ENCODE measurements at places on chromosomes 6 and 20.

DNA sequence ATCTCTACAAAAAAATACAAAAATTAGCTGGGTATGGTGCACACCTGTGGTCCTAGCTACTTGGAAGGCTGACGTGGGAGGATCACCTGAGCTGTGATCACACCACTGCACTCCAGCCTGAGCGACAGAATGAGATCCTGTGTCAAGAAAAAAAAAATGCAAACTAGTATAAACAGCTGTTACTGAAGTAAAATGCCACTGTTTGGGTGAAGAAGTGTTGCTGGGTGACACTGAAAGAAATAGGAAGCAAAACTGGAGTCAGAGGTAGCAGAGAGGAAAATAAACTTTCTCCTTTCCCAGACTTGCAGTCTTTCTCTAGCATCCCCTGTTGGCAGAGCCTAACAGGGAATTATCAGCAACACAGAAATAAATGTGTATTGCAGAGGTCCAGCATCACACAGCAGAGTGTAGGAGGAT, 241.2 kb upstream of the PREP start:
- no peak for DNase-seq

DNA sequence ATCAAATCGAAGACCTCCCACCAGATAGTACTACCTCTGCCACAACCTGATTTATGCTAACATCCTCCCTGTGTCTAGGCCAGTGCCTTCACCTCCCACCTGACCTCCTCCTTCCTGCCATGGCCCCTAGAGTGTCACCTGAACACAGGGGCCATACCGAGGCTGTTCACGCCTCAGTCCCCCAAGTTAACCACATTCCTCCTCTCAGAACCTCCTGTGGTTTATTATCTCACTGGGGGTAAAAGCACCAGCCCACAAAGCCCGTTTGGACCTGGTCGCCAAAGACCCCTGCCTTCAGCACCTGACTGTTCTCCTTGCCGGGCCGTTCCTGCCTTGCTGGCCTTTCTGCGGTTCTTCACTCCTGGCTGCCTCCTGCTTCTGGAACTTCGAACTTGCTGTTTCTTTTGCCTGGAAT, 13.7 kb downstream of the MAS1 start:
- DNase-seq, result no peak

DNA sequence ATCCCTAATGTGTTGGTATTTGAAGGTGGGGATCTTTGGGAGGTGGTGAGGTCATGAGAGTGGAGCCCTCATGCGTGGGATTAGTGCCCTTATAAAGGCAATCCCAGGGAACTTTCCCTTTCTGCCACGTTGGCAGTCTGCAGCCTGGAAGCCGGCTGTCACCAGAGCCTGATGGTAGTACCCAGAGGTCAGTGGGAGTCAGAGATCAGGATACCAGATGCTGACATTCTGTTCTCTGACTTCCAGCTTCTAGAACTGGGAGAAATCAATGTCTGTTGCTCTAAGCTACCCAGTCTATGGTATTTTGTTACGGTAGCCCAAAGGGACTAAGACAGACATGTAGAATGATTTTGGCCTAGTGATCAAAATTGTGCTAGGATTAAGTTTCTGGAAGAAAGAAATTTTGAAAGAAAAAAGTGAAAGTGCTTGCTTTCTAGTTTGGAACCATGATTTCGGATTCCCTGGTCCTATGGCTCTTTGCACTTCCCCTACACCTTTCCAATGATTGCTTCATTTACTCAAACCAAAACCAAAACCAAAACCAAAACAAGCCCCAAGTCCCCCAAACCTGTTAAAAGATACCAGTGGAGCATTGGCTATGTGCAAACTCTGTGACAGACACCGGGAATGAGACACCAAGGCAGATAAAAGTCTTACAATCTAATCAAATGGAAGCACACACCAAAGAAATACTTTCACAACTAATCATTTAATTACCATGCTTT, 173.7 kb upstream of the ZNF217 start:
- DNase-seq, result no peak

GRCh38 chr6:52513464-52513863, 63.4 kb downstream of the TRAM2 start:
- DNase-seq, result no peak

DNA sequence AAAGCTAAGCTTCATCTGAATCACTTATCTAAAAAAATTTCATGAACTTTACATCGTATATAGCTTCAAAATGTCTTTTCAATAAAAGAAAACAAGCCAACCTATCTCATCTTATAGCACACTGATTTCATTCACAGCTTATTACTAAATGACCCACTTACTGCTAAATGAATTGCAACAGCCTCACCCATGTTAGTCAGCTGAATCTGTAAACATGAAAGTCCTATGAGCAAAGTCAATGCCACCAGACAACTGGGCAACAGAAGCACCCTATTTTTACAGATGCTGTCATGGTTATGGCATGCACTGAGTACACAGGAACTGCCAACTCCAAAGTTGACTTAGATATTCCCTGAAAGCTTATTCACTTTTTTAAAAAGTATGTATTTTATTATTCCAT, 41.2 kb upstream of the DST start:
- peak; percentile 61 for DNase-seq

GRCh38 chr20:8803941-8804340, 264.9 kb upstream of the PLCB4 start:
- no peak for DNase-seq

DNA sequence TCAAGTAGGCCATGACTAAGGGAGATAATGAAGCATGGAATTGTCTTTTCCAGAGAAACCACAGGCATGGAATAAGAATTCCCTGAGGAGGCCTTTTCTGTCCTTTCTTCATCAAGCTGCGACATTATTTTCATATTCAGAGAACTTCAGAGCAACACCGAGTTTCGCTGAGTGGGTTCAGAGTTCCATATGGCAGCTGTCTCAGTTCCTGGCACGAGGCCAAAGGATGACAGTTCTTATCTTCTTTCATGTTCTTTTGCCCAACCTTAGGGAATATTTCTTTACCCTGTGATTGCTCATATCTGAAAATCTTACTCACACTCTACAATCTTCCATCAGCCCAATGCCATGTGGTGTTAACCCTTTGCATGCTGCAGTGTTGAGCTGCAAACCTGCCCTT, 135.3 kb upstream of the BMP2 start:
- DNase-seq, result no peak

DNA sequence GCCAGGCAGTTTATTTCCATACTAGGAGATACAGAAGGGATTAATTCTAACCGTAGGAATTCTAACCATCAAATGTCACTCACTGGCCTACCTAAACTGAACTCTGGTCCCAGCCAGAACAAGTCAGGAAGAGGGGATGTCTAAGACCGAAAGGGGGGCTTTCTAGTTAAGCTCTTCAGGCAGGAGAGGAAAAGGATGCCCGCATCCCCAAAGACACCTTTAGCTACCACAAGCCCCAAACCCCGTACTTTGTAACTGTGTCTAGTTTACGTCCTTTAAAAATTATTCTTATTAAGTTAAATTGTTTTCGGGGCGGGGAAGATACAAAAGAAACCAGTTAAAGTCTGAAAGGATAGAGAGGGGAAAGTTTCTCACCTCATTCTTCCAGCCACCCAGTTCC, 1.2 kb upstream of the ZNF76 start:
- DNase-seq, result no peak

DNA sequence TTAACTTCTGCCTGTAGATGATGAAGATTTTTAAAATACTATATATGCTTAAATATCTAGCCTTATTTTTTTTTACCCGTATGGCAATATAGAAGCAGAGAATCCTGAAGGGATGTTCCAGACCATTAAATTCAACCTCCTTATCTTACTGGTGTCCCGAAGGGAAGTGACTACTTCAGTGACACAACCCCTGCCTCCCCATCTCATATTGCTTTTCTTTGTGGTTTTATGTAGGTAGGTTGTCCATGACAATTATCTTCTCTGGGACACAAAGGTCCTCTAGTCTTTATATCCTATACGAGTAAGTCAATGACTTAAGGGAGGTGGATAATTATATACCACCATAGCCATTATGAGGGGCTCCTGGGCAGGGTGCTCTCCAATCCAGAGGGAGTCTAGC, 57.4 kb upstream of the EMILIN3 start:
- no peak for DNase-seq
